ENCODE measurements at places on chromosomes 12 and 14. TPM values are rescaled to one million over a fixed set of nuclear protein-coding genes. Genes with fewer than 3 reads are reported as not detected.

REP15 gene
- total RNA-seq = not detected

HSPB8 gene
- not detected for total RNA-seq

CD163L1 gene
- not detected for total RNA-seq

LRRC10 gene
- total RNA-seq = not detected

CLEC4A gene
- total RNA-seq = 1.2 TPM

DERA gene
- total RNA-seq = 29.0 TPM

CEP128 gene
- 19.4 TPM for total RNA-seq

FGF6 gene
- total RNA-seq = not detected

MFAP5 gene
- not detected for total RNA-seq

SLC39A5 gene
- total RNA-seq = 1.7 TPM

COX8C gene
- not detected for total RNA-seq

PLEKHD1 gene
- total RNA-seq = 0.05 TPM

BEST3 gene
- not detected for total RNA-seq

TAPBPL gene
- total RNA-seq = 35.0 TPM

BDKRB2 gene
- not detected for total RNA-seq

SIX6 gene
- total RNA-seq = not detected

CCDC177 gene
- not detected for total RNA-seq

HHIPL1 gene
- 0.29 TPM for total RNA-seq

NEUROD4 gene
- not detected for total RNA-seq

PZP gene
- total RNA-seq = not detected

FBXO21 gene
- total RNA-seq = 23.3 TPM

RNASE13 gene
- not detected for total RNA-seq

KCNK13 gene
- not detected for total RNA-seq

DRAM1 gene
- total RNA-seq = 2.8 TPM

MAP1LC3B2 gene
- 0.78 TPM for total RNA-seq

LTB4R2 gene
- 9.4 TPM for total RNA-seq

TXNRD1 gene
- 82.7 TPM for total RNA-seq

HPD gene
- not detected for total RNA-seq

CELA1 gene
- total RNA-seq = 0.24 TPM

TEP1 gene
- total RNA-seq = 47.1 TPM

INSM2 gene
- not detected for total RNA-seq

NOP9 gene
- 30.9 TPM for total RNA-seq

FAIM2 gene
- total RNA-seq = 2.1 TPM

LALBA gene
- total RNA-seq = not detected

LRP1-AS gene
- not detected for total RNA-seq
